GM12865 (cell line): ENCODE measurements at places on chromosomes 2 and 18.

DNA sequence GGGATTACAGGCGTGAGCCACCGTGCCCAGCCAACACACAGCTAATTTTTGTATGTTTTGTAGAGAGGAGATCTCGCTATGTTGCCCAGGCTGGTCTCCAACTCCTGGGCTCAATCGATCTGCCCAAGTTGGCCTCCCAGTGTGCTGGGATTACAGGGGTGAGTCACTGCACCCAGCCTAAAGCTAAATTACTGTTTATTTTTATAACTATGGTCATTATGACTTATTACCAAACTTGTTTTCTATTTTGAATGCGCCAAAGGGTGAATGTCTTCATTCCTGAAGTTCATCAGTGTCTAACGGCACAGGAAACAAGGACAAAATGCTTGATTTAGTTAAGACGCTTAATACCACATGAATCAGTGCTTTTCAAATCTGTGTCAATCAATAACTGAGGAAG lies 38.9 kb upstream of the GREB1L start:
- DNase-seq: no peak

DNA sequence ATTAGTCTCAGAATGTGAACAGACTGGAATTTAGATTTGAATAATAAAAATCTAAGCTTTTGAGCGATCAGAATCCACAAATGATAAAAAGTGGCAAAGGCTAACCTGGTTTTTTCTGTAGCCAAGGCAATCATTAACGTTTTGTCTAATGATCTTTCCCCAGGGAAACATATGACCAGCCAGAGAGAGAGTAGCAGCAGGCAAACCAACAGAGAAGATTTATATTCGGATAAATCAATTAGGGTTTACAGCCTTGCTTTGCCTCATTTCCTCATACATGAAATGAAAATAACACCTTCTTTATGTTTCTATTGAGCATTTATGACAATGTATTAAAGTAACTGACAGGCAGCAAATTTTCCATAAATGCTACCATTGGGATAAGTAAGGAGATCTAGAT lies 14.5 kb downstream of the TIA1 start:
- no peak for DNase-seq

DNA sequence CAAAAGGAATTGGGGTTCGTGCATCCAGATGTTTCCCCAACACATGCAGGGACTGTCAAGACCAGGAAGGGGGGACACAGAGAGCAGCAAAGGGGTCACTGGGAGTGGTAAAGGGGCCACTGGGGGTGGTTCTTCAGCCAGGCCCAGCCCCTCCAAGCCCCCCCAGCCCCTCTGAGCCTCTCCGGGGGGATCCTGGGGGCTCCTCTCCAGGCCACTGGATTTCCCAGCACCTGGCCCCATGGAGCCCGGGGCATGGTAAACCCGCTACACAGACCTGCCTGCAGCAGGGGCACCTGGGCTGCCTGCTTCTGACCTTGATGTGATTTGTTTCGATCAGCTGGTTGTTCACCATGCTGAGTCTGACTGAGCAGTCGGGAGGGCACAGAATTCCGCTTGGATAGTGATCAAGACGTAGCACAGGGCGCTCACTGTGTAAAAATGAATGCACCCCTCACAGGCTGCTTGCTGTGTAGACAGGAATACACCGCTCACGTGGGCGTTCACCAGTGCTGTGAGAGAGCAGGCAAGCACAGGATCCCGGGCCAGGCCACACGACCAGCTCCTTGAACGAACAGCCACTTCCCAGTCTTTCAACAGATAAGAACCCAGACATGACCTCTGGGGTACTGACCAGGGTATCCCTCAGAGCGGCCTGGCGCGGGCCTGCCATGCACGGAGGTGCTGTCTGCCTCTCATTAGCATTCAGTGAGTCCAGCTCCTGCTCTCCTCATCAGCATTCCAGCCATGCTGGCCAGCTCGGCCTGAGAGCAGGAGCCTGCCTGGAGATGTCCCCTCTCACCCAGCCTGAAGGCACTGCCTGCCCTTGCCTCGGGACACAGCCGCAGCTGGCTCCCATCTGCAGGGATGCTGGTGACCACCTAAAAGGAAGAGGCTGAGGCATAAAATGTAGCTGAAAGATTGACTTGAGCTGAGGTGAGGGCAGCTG lies 73.3 kb upstream of the OTOS start:
- no peak for DNase-seq

DNA sequence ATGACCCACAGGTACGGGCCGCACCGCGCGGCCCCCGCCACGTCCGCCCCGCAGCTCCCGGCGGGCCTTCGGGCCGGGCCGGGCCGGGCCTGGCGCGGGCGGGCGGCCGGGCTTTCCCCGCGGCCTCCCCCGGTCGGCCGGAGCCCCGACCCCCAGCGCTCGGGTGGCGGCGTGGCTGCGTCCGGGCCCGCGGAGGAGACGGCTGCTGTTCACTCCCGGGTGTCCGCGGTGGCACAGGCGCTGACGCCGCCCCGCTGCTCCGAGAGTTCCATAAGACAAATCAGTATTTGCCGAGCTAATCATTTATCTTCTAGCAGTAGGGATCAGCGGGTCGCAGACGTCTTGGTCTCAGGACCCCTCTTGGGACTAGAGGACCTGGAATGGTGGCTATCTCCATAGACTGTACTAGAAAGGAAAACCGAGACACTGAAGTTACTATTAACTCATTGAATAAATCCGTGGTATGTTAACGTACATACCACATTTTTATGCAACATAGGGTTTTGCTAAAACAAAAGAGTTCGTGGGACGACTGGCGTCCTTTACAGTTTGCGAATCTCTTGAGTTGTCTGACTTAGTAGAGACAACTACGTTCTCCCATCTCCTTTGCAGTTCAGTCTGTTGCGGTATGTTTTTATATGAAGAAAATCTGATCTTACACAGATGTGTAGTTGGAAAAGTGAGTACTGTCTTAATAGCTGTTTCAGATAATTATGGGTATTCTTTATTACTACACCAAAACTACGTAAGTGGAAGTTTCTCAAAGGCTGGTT lies 500 bp downstream of the LIMS1 start:
- DNase-seq: peak; percentile 50

DNA sequence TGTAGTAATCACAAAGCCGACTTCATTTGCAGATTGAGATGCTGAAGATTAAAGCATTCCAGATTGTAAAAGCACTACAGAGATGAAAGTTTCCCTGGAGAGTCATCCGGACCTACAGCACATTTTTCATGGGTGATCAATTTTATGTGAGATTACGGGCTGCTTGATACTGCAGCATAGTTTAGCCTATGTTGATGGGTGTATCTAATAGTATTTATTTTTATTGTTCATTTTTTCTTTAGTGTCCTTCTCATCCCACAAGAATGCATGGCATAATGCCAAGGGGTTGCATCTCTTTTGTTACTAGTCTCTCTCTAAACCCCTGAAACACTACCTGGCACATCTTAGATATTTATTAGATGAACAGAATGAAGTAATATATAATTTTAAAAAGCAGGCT lies 240.4 kb downstream of the MBD2 start:
- DNase-seq: no peak
